Stimulated activated CD8-positive, alpha-beta memory T cell treated with anti-CD3 and anti-CD28 coated beads, Interleukin-4, amount 100 ng/mL, for 1 hour (primary cell): ENCODE measurements at places on chromosomes 4 and X.

GRCh38 chrX:40166582-40166981 lies 68.8 kb upstream of the BCOR start:
- DNase-seq, result no peak

DNA sequence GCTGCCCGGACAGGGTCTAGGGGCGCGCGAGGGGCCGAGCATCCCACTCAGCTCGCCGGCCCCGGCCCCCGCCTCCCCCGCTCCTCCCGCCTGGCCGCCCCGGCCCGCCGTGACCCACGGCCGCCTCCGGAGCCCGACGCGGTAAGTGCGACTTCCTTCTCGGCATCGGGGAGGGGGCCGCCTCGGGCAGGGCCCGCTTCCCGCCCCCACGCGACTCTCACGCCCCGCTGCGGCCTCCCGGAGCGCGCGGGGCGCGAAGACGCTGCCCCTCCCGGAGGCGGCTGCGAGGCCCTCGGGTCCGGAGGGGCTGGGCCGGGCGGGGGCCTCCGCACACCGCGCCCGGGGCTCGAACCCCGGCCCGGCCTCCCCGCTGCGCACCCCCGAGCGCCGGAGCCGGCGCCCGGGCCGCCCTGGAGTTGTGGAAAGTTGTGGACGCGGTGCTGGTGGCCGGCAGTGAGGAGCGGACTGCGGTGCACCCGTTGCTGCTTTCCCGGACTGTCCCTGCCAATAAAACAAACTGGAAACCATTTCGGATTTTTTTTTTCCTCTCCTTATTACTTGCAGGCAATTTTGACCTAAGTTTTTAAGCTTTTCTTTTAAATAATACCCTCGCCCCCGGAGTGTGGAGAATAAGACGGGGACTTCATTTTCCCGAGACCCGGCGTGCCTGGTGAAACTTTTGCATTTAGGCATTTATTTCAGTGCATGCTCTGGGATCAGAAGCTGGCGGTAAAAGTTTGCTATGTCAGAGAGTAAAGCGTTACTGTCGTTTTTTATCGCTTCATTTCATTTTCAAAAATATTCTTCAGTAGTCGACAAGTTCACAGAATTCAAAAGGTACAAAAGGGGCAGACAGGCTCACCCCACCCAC lies 13.0 kb upstream of the TMEM156 start:
- DNase-seq, result no peak

GRCh38 chr4:77989968-77990367 lies 67.2 kb upstream of the FRAS1 start:
- DNase-seq, result no peak

- no peak for DNase-seq
Measured at GRCh38 chr4:142952821-142953580, 106.9 kb upstream of the INPP4B start.

DNA sequence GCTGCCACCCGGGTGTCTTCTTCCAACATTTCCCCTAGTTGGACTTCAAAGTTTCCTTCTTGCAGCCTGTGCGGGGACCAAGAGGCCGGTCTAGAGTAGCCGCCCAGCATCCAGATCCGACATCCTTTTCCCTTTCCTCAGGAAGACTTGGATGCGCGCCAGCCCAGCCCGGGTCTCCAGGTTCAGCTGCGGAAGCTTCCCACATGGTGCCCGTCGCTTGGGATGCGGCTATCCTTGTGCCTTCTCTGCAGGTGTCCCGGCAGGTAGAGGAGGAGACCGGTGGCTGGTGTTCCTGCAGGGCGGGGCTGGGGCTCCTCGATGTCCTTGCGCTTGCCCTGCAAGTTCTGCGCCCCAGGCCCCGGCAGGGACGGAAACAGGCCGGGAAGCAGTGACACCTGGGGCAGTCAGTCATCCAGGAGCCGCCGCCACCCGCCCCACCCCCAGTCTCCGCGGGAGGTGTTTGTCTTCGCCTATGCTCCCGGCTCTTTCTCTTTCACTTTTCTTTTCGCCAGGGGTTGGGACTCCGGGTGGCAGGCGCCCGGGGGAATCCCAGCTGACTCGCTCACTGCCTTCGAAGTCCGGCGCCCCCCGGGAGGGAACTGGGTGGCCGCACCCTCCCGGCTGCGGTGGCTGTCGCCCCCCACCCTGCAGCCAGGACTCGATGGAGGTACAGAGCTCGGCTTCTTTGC lies at the start of gene IL15:
Gene IL15, plus strand, starts transcription at position 502 of the 689 bp plus-strand sequence. CDS start 82,882 bp downstream, outside the sequence.
- DNase-seq, result peak; percentile 35

- no peak for DNase-seq
Measured at GRCh38 chr4:184370711-184371389, 103.5 kb downstream of the IRF2 start.

- no peak for DNase-seq
Measured at GRCh38 chrX:105314458-105314857, 94.0 kb upstream of the TEX13A start.

GRCh38 chrX:140477987-140478386 lies 26.9 kb downstream of the SOX3 start:
- no peak for DNase-seq

- no peak for DNase-seq
Measured at GRCh38 chr4:59671037-59671436, 1529.1 kb upstream of the ADGRL3 start.

- no peak for DNase-seq
Measured at GRCh38 chrX:54819201-54819600, 11.7 kb downstream of the MAGED2 start.

DNA sequence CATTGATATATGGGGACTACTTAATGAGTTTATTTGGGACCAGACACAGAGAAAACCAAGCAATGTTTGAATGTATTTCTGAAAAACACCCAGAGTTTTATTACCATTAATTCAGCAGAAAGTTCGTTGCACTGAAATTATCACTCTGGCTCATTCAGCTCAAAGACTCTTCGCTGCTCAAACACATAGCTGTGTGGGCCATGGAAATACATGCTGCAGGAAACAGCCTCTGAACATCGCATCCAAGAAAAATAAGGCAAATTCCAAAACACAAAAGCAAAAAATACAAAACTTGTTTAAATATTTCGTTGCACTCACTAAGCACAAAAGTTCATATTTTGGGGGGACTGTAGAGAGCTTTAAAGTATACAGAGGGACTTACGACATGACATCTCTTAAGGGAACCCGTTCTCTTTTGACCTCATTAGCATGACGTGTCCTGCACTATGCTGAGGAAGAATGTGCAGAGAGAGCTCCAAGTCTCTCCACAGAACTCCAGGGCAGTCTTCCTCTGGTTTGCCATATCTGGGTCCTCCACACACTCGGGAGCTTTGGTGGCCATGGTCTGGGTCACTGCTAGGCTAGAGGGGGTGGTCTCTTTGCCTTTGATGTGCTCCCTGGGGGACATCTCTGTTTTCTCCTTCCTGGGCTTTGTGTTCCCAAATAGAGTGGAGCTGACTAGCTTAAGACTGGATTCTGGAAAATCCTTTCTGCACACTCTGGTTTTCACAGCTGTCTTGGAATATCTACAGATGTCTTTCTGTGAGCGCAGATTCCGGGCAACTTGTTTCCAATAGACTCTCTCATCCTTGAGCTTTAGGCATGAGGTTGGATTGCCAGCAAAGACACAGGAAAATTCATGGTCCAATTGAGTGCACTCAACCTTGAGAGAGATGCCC lies 2.8 kb downstream of the FGFBP1 start:
- no peak for DNase-seq

DNA sequence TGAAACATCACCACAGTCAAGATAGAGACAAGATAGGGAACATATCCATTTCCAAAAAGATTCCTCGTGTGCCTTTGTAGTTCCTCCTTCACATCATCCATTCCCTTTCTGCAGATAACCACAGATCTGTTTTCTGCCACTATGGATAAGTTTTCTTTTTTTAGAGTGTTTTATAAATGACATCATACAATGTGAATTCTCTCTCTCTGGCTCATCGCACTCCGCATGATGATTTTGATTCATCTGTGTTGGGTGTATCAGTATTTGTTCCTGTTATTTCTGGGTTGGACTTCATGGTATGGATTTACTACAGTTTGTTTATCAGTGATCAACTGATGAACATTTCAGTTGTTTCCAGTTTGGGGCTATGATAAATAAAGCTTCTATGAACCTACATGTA lies 23.2 kb upstream of the ANXA3 start:
- DNase-seq, result no peak

- no peak for DNase-seq
Measured at GRCh38 chr4:62209757-62210485, 1009.8 kb downstream of the ADGRL3 start.

- no peak for DNase-seq
Measured at GRCh38 chr4:20687864-20688263, 12.4 kb upstream of the PACRGL start.

DNA sequence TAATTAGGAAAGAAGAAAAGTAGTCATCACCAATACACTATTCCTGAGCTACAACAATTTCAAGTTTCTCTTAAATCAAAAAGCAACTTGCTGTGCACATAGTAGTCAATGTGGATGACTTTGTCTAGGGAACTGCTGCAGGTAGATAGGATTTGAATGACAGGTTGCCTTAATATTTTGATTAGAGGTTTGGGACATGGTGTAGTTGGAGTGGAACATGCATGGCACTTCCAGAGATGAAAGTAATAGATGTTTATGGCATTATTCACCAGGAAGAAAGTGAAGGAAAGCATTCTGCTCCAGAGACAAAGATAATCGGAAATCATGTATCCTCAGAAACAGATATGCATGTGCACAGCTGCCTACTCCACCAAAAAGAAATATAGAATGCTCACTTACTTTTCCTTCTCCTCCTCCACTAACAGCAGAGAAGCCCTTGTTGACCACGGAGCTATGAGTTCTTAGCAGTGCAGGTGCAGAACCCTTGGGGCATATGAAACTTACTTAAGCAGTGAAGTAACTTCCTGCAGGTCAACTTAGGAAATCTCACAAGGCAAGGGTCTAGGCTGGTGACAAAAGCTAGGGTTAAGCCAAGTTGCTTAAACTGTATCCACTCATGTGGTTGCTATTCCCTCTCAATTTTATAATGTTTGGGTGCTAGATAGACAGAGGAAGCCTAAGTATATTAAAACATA lies 390.8 kb downstream of the HNRNPD start:
- DNase-seq, result no peak

DNA sequence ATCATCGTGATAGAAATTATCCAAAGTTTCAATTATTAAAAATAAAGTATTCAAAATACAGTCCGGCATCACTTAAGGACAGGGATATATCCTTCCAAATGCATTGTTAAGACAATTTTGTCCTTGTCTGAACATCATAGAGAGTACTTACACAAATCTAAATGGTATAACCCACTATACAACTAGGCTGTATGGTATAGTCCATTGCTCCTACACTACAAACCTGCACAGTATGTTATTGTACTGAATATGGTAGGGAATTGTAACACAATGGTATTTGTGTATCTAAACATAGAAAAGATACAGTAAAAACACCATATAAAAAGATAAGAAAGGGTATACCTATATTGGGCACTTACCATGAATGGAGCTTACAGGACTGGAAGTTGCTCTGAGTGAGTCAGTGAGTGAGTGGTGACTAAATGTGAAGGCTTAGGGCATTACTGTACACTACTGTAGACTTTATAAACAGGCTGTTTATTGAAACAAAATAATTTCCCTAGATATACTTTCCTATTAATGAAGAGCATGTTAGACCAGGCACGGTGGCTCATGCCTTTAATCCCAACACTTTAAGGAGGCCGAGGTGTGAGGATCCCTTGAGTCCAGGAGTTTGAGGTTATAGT lies 44.8 kb upstream of the PTPN13 start:
- no peak for DNase-seq

GRCh38 chr4:6898763-6899162 lies 10.9 kb upstream of the TBC1D14 start:
- no peak for DNase-seq

- no peak for DNase-seq
Measured at GRCh38 chr4:35125995-35126712, 1118.2 kb downstream of the ARAP2 start.

DNA sequence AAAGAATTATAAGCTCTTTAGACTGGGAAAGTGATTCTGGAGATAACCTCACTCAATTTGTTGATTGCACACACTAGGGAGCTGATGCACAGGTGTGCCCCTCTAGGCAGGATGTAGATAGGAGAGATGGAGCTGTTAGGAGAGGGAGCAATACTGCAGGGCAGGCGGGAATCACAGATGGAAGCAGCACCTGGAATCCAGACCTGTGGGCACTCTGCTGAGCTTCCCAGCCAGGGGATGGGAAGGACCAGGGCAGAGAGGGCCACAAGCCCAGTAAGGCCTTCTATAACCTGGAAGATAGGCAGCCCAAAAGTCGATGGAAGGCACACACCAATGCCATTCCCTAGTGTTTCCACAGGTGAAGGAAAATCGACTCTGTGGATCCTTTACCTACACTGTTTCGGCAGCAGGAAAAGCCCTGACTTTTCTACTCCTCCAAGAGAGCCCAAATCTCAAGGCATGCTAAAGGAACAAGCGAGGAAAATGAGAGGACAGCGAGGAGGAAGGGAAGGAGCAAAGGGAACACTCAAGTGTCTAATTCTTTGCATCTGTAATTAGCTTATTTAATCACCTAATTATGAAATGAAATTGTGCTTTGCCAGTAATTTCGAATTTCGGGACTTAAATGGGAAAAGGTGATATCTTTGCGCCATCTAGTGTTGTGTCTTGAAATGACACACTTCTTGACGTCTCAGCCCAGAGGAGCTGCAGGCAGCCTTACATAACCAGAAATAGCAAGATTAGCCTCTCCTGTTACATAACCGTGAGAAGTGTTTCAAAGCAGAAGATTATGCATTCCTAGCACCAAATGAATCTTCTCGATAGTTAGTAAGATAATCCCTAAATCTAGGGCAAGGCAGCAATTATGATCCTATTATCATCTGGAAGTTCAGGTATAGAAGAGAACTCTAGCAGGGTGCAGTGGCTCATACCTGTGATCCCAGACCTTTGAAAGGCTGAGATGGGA lies 31.0 kb upstream of the TLR3 start:
- no peak for DNase-seq

DNA sequence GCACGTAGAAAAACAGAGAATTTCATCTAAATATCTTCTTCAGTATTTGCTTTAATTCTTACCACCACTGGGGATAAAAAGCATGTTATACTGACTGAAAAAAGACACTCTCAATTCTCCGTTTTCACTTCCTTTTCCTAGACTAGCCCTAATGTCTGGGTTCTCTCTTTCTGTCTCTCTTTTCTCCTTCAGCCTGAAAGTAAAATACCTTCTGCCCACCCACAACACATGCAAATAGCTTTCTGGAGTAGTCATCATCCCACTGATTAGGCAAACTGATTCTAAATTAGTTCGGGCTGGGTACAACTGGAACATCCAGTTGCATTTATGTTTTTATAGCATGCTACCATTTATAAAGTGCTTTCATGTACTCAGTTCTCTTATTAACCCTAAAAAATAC lies 142.4 kb upstream of the ANKRD50 start:
- DNase-seq, result no peak

GRCh38 chrX:40290517-40290916 lies 192.8 kb upstream of the BCOR start:
- no peak for DNase-seq

- DNase-seq, result no peak
Measured at GRCh38 chr4:139297001-139297410, 4.3 kb upstream of the NAA15 start.

- no peak for DNase-seq
Measured at GRCh38 chr4:23839279-23839678, 50.6 kb downstream of the PPARGC1A start.

DNA sequence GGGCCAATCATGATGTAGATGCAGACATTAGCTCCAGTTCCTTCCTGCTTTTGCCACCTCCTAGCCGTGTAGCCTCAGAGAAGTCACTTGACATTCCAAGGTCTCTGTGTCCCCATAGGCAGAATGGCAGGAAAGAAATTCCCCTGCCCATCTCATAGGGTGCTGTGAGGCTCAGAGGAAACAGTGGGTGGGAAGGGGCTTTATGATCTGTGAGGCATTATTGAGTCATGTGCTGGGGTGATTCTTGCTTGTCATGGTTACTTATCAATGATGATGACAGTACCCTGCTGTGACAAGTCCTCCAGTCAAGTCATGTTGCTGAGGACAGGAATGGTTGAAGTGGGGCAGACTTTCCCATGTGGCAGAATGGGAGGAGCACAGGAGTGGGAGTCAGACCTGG lies 63.7 kb downstream of the MSX1 start:
- DNase-seq, result no peak
